ENCODE measurements at places on chromosomes 4 and X. TPM values are rescaled to one million over a fixed set of nuclear protein-coding genes. Genes with fewer than 3 reads are reported as not detected.

DNA sequence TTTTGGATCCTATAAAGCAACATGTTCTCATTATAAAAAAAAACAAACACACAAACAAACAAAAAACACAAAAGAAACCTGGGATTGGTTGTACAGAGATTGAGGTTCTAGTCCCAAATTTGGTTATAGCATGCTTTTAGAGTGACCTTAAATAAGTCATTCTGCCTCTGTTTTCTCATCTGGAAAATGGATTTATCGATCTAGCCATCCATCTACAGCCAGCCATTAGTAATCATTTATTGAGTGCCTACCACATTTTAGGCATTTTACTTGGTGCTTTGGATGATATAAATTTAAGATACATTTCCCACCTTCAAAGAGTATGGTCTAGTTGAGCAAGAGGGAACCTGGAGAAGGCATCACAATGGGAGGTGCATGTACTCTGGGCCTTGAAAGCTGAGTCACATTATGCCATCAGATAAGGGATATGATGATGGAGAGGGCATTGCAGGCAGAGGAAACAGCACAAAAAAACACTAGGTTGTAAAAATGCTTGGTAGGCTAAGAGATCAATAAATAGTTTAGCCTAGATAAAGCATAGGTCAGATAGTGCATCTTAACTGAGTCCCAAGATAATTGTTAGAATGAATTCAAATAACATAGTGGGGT lies 91.4 kb downstream of the HEPH start:
- DNase-seq, result no peak
- H3K36me3 ChIP-seq, result no peaks in the 10 kb centered on the region
- H3K27ac ChIP-seq, result no peak overlapping the region
- no peaks in the 10 kb centered on the region for H3K4me1 ChIP-seq
- no peak overlapping the region for H3K4me3 ChIP-seq
- no peaks in the 10 kb centered on the region for H3K27me3 ChIP-seq

GRCh38 chr4:88584471-88584900 lies 7.8 kb upstream of the HERC3 start:
- DNase-seq, result peak; percentile 57
- no peak overlapping the region for H3K4me3 ChIP-seq
- H3K4me1 ChIP-seq, result peaks cover 10% of the 10 kb centered on the region

SORCS2 gene
- 12.9 TPM for total RNA-seq

- H3K4me3 ChIP-seq, result no peak overlapping the region
- H3K36me3 ChIP-seq, result no peaks in the 10 kb centered on the region
- no peak overlapping the region for H3K27ac ChIP-seq
- no peaks in the 10 kb centered on the region for H3K27me3 ChIP-seq
- DNase-seq, result no peak
- no peaks in the 10 kb centered on the region for H3K4me1 ChIP-seq
Observed at GRCh38 chrX:27903960-27904359, 77.3 kb downstream of the DCAF8L1 start.

CCDC149 gene
- total RNA-seq, result 5.0 TPM

TSPAN7 gene
- 8.6 TPM for total RNA-seq

HSFX4 gene
- not detected for total RNA-seq

DNA sequence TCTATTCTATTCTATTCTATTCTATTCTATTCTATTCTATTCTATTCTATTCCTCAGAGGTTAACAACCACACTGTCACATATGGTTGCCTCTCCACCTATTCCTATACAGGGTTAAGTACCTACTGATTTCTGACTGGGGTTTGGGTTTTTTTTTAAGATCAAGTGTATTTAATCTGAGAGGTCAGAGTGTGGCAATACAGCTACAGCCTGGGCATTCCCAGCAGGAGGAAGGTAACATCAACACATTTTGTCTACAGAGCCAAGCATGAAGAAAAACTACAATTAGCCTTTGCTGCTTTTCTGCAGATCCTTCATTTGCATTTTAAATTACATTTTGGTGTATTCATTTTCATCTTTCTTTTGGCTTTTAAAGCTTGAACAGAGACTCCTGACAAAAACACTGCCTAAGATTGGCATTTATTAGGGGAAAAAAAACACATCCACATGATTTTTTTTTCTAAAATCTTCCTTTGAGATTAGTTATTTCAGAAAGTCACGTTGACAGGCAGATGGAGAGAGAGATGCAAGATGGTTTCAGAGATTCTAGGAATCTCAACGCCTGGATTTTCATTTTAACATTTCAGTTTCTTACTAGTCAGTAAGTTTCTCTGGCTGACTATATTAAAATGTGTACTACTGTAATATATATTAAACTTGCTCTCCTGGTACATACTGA lies 255.9 kb upstream of the TET2 start:
- peaks cover 6% of the 10 kb centered on the region for H3K27me3 ChIP-seq
- no peaks in the 10 kb centered on the region for H3K4me1 ChIP-seq
- DNase-seq, result no peak
- no peak overlapping the region for H3K27ac ChIP-seq

DNA sequence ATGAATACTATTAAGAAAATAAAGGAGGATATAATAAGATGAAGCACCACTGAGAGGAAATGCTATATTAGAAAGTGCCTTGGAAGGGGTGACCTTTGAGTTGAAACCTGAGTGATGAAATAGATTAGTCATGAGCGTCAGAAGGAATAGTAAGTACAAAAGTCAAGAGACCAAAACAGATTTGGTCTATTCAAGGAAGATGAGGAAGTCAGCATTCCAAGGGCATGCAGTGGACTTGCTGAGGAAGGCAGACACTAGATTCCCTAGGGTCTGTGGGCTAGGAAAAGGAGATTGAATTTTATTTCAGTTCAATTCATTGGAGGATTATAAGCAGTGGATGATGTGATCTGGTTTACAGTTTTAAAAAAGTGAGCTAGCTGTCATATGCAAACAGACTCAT lies 73.0 kb upstream of the WDFY3 start:
- no peak overlapping the region for H3K4me3 ChIP-seq
- no peaks in the 10 kb centered on the region for H3K27me3 ChIP-seq
- H3K36me3 ChIP-seq, result no peaks in the 10 kb centered on the region
- no peaks in the 10 kb centered on the region for H3K4me1 ChIP-seq
- no peak overlapping the region for H3K27ac ChIP-seq

FAM193A gene
- 29.1 TPM for total RNA-seq

CYBB gene
- not detected for total RNA-seq

GRCh38 chr4:69876071-69876470 lies 16.1 kb upstream of the SULT1E1 start:
- no peaks in the 10 kb centered on the region for H3K36me3 ChIP-seq
- no peak overlapping the region for H3K4me3 ChIP-seq
- H3K27ac ChIP-seq, result no peak overlapping the region
- H3K4me1 ChIP-seq, result no peaks in the 10 kb centered on the region
- no peaks in the 10 kb centered on the region for H3K27me3 ChIP-seq

DNA sequence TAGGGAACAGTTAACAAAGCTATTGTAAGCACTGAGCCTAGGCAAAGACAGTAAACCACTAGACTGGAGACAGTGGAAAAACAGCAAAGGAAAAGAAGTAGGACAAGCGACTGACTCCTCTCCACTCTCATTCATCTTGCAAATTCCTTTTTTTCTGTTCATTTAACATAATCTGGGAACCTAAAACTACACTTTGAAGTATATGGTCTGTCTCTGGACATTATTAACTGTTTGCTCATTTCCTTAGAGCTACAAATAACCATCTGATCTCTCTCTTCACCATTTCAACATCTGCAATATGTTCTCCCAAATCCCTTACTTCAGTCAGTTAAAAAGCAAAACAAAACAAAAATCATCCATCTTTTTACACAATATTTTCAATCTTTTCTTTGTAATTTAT lies 642 bp downstream of the HMGN5 start:
- peak overlapping the region; percentile 77 for H3K27ac ChIP-seq
- no peaks in the 10 kb centered on the region for H3K27me3 ChIP-seq
- no peaks in the 10 kb centered on the region for H3K36me3 ChIP-seq

DNA sequence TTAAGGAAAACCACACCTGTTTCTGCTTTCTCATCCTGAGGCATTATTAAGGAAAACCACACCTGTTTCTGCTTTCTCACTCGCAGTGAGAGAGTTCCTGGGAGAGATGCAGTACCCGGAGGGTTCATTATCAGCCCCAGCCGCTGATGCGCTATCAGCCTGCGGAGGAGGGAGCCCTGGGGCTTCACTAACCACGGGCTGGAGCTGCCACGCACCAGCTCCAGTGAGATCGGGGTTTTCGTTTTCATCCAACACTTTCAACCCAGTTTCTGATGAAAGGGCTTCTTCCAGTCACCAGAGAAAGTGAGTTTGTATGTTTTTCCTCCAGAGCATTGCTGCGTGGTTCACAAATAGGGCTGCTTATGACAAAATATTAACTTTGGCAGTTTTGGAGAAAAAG lies 93.2 kb upstream of the PRKX start:
- H3K27ac ChIP-seq, result no peak overlapping the region
- no peaks in the 10 kb centered on the region for H3K36me3 ChIP-seq
- no peaks in the 10 kb centered on the region for H3K4me1 ChIP-seq
- DNase-seq, result no peak
- H3K4me3 ChIP-seq, result no peak overlapping the region
- H3K27me3 ChIP-seq, result no peaks in the 10 kb centered on the region

GRCh38 chrX:66014556-66014955 lies 25.3 kb downstream of the VSIG4 start:
- DNase-seq, result no peak
- no peaks in the 10 kb centered on the region for H3K4me1 ChIP-seq
- H3K27ac ChIP-seq, result no peak overlapping the region

BBS12 gene
- 5.9 TPM for total RNA-seq

IGBP1 gene
- total RNA-seq, result 54.0 TPM

ZCCHC12 gene
- total RNA-seq, result not detected

DNA sequence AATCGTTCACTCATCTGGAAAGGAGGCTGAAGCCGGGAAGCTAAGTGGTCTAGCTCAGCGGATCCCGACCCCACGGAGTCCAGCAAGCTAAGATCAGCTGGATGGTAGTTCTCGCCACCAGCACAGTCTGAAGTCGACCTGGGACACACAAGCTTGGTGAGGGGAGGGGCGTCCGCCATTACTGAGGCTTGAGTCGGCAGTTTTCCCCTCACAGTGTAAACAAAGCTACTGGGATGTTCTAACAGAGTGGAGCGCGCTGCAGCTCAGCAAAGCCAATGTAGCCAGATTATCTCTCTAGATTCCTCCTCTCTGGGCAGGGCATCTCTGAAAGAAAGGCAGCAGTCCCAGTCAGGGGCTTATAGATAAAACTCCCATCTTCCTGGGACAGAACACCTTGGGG lies 555.4 kb downstream of the BCOR start:
- H3K27ac ChIP-seq, result no peak overlapping the region
- H3K4me3 ChIP-seq, result no peak overlapping the region
- DNase-seq, result no peak

DNA sequence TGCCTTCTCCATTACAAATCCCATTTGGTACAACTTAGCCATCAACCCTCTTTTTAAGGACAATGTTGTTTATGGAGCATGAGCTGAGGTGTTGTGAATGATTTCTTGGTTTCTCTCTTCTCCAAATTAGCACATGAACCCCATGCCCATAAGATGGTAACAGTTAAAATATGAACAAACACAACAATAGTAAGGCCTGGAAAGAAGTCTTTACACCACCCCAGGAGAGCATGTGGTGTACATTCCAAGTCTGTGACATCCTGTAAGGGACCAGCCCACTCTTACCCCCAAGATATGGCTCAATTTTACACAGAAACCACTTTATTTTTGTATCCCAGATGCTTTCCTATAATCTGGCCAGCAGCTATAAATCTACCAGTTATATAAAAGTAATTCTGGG lies 226.1 kb downstream of the COX18 start:
- H3K36me3 ChIP-seq, result no peaks in the 10 kb centered on the region
- H3K27me3 ChIP-seq, result no peaks in the 10 kb centered on the region
- no peak for DNase-seq
- no peak overlapping the region for H3K27ac ChIP-seq

QRFPR gene
- total RNA-seq, result not detected

DNA sequence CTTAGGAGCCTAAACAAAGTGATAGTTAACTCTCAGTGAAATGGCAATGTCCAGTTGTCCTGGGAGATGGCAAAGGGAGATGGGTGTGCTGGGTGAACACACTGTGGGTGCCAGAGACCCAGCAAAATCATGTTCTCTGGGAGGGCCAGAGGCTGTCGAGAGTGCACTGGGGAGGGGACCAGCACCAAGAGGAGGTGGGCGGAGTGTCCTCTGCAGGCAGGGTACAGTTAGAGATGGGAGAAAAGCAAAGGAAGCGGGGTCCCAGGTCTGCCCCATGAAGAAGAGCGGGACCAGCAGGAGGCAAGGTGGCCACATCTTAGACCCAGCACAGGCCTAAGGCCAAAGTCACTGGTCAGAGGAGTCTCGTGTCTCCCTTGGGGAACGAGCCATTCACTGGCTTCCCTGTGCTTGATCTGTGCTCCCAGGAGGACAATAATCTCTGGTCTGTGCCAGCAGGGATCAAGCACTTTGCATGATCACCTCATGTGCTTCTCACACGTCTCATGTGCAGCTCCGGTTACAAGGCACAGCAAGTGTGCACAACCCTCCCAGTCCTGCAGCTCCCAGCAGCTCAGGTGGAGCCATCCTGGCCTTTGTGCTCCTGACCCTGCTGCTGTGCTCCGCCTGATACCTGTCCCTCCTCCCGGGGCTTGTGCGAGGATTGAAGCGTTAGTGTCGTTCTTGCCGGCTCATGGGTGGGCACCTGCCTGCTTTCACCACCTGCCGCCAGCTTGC lies 100.9 kb downstream of the FAM53A start:
- H3K27ac ChIP-seq, result no peak overlapping the region
- peaks cover 20% of the 10 kb centered on the region for H3K27me3 ChIP-seq
- H3K4me3 ChIP-seq, result no peak overlapping the region
- no peak for DNase-seq

- no peaks in the 10 kb centered on the region for H3K36me3 ChIP-seq
- peak overlapping the region; percentile 72 for H3K27ac ChIP-seq
- no peaks in the 10 kb centered on the region for H3K27me3 ChIP-seq
- no peak for DNase-seq
Observed at GRCh38 chr4:188455062-188455752, 316.0 kb downstream of the TRIML1 start.

SPANXA1 gene
- not detected for total RNA-seq

NWD2 gene
- not detected for total RNA-seq

NAP1L3 gene
- 88.5 TPM for total RNA-seq

DNA sequence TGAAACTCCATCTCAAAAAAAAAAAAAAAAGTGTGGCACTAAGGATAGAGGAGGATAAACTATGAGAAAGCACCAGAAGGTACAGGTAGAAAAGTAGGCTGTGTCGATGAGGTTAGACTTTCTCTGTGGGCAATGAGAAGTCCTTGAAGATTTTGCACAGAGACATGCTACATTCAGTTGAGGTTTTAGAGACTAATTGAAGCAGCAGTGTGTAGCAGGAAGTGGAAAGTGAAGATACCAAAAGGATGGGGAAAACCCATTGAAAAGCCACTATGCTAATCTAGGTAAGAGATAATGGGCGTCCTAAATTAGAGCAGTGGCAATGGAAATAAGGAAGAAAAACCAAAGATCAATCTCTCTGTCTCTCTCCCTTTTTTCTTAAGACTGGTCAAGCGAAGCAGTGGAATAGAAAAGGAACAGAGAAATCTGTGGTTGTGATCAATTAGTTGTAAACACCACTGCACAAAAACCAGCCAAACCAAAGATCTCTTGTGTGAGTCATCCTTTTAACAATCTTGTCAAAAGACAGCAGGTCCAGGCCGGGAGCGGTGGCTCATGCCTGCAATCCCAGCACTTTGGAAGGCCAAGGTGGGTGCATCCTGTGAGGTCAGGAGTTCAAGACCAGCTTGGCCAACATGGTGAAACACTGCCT lies 3.5 kb downstream of the SPINK2 start:
- no peak for DNase-seq
- H3K27ac ChIP-seq, result no peak overlapping the region
- peaks cover 38% of the 10 kb centered on the region for H3K27me3 ChIP-seq
- no peaks in the 10 kb centered on the region for H3K36me3 ChIP-seq

- H3K4me3 ChIP-seq, result no peak overlapping the region
- no peak overlapping the region for H3K27ac ChIP-seq
- H3K36me3 ChIP-seq, result no peaks in the 10 kb centered on the region
- no peaks in the 10 kb centered on the region for H3K27me3 ChIP-seq
Observed at GRCh38 chr4:76087007-76087769, 12.7 kb downstream of the ART3 start.
